T-helper 2 cell treated with Interferon-gamma antibody and Interleukin-4, amounts not matched to agents 5 μg/mL and 100 μg/mL, for 36 hours (primary cell): ENCODE measurements at places on chromosomes 6 and 20.

DNA sequence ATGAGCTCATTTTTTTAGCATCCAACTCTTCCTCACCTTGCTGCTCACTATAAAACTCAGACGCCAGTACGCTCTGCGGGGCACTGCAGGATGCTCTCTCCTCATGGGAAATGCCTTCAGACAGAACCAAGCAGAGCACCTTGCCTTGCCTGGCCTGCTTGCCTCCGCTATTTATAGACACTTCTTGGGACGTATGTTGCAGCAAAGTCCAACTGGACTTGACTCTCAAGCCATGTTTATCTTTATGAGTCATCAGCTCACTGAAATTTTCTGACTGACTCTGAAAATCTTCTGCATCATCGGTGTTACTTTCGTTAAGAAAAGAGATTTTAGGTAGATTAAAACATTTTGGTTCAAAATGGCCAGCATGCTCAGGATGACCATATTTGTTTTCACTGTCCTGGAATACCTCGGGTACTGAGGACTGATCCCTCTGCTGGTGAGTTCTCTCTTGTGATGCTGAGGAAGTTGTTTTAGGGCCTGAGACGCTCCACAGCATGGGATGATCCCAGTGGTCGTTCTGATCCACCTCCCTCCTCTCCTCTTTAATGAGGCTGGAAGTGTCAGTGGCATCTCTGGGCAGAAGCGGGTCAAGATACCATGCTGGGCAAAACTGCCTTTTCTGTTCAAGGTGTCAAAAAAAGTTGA, 204.5 kb downstream of the KIF16B start:
- no peak overlapping the region for H3K27ac ChIP-seq
- H3K4me3 ChIP-seq = no peak overlapping the region
- H3K36me3 ChIP-seq = peaks cover 4% of the 10 kb centered on the region
- H3K4me1 ChIP-seq = no peaks in the 10 kb centered on the region
- no peak for DNase-seq
- H3K27me3 ChIP-seq = no peaks in the 10 kb centered on the region

GRCh38 chr20:61683721-61684120, 382.0 kb downstream of the TAF4 start:
- DNase-seq = no peak
- no peaks in the 10 kb centered on the region for H3K27me3 ChIP-seq
- H3K4me1 ChIP-seq = no peaks in the 10 kb centered on the region
- no peak overlapping the region for H3K4me3 ChIP-seq
- H3K36me3 ChIP-seq = no peaks in the 10 kb centered on the region

GRCh38 chr6:156131221-156131903, 645.8 kb upstream of the ARID1B start:
- H3K27ac ChIP-seq = no peak overlapping the region
- H3K27me3 ChIP-seq = no peaks in the 10 kb centered on the region
- DNase-seq = no peak
- no peak overlapping the region for H3K4me3 ChIP-seq

DNA sequence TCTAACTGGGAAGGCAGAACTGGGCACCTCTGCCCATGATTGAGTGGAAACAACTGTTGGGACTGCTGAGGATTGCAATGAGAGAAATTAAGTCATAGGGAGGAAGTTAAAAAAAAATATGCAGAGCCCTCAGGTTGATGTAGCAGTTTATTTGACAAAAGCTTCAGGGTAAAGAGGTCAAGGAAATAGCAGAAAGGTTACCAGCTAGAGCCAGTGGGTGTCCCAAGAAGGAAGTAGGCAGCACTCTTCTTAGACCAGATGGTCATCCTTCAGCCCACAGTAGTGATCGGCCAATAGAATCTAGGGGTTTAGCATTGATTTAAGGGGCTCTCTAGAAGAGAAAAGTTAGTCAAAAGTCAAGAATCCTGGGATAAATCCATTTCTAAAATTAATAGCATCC, 21.7 kb upstream of the WFDC10A start:
- H3K27me3 ChIP-seq = peaks cover 6% of the 10 kb centered on the region
- H3K27ac ChIP-seq = no peak overlapping the region
- no peaks in the 10 kb centered on the region for H3K36me3 ChIP-seq
- H3K4me3 ChIP-seq = no peak overlapping the region

DNA sequence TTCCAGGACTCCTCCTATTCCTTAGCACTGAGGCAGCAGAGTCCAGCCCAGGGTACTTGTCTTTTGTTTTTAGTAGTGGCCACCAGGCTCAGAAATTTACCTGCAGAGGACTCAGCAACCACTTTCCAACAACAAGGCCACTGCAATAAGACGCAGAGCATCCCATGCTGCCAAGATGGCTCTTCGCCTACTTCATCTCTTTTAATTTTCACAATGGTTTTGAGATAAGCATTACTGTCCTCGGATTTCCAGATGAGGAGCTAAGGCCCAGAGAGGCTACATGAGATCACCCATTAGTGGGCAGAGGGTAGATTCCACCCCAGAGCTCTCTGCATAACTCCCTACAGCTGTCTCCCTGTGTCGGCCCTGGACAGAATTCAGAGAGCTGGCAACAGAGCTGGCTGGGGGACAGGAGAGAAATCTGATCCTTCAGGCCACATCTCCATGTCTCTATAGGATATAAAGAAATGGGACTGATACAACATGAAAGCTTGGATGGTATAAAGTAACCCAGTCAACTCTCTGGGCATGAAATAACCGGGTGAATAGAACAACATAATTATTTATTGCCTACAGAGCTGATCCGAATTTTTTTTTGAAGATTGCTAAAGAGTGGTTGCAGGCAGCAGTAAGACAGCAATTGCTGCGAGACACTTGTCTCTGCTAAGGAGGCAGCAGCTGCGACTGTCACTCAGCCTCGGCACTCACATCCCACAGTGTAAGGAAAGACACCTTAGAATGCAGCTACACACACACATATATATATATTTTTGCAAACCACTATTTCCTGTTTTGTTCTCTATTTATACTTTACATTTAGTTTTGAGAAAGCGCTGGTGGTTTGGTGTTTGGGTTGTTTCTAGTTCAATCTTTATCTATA, 37.2 kb downstream of the SCML4 start:
- H3K27me3 ChIP-seq = peaks cover 17% of the 10 kb centered on the region
- DNase-seq = peak; percentile 17
- H3K27ac ChIP-seq = peak overlapping the region; percentile 76
- H3K36me3 ChIP-seq = no peaks in the 10 kb centered on the region
- peaks cover 44% of the 10 kb centered on the region for H3K4me1 ChIP-seq

DNA sequence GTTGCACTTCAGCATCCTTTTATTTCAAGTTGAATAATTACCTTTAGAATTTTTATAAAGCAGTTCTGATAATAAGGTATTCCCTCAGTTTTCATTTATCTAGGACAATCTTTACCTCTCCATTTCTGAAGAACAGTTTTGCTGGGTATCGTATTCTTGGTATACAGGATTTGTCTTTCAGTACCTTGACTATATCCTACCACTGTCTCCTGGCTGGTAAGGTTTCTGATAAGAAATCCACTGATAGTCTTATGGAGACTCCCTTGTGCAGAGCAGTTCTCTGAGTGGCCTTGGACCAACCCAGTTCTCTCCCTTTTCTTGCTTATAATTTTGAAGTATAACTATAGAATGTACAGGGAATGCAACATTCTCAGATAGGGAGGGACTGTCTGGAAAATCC, 51.3 kb upstream of the SAMD3 start:
- H3K4me3 ChIP-seq = no peak overlapping the region
- peaks cover 19% of the 10 kb centered on the region for H3K36me3 ChIP-seq
- H3K4me1 ChIP-seq = peaks cover 2% of the 10 kb centered on the region

- no peak for DNase-seq
- peaks cover 3% of the 10 kb centered on the region for H3K36me3 ChIP-seq
- peaks cover 4% of the 10 kb centered on the region for H3K27me3 ChIP-seq
- H3K27ac ChIP-seq = no peak overlapping the region
- H3K4me1 ChIP-seq = peaks cover 39% of the 10 kb centered on the region
Measured at GRCh38 chr20:57437672-57438330, 46.6 kb downstream of the RBM38 start.

- no peaks in the 10 kb centered on the region for H3K36me3 ChIP-seq
- no peak overlapping the region for H3K27ac ChIP-seq
- H3K4me1 ChIP-seq = peaks cover 3% of the 10 kb centered on the region
- H3K27me3 ChIP-seq = peaks cover 31% of the 10 kb centered on the region
- H3K4me3 ChIP-seq = no peak overlapping the region
Measured at GRCh38 chr6:100105919-100106529, 112.0 kb upstream of the MCHR2 start.

GRCh38 chr6:34102099-34102656, 43.7 kb downstream of the GRM4 start:
- no peak overlapping the region for H3K4me3 ChIP-seq
- no peak for DNase-seq
- H3K4me1 ChIP-seq = no peaks in the 10 kb centered on the region
- no peaks in the 10 kb centered on the region for H3K36me3 ChIP-seq
- H3K27ac ChIP-seq = no peak overlapping the region
- H3K27me3 ChIP-seq = no peaks in the 10 kb centered on the region

DNA sequence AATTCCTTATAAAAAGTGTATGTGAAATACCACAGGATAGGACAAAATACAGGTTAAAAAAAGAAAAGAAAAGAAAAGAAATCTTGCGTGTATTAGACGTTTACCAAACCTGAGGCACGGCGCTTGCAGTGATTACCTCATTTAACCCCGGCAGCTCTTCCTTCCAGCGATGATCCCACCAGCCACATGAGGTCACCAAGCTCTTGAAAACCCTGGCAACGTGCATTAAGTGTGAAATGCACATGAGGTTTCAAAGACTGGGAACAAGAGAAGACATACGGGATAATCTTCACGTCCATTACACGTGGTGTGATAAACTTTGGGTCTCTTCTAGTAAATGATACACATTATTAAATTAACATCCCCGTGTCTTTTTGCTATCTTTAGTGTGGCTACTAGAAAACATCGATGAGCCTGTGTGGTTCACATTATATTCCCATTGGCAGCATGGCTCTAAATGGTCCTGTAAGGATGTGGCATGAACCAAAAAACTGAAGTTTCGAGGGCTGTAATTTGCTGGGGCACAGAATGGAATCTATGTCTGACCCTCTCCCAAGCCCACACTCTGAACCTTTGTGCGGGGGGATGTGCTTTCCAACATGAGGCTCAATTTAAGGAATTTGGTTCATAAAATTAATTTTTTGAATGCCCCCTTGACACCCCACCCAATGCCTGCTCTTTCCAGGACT, 59.2 kb upstream of the THBS2 start:
- H3K27ac ChIP-seq = no peak overlapping the region
- no peak for DNase-seq
- no peaks in the 10 kb centered on the region for H3K27me3 ChIP-seq
- H3K4me1 ChIP-seq = no peaks in the 10 kb centered on the region
- H3K4me3 ChIP-seq = no peak overlapping the region

DNA sequence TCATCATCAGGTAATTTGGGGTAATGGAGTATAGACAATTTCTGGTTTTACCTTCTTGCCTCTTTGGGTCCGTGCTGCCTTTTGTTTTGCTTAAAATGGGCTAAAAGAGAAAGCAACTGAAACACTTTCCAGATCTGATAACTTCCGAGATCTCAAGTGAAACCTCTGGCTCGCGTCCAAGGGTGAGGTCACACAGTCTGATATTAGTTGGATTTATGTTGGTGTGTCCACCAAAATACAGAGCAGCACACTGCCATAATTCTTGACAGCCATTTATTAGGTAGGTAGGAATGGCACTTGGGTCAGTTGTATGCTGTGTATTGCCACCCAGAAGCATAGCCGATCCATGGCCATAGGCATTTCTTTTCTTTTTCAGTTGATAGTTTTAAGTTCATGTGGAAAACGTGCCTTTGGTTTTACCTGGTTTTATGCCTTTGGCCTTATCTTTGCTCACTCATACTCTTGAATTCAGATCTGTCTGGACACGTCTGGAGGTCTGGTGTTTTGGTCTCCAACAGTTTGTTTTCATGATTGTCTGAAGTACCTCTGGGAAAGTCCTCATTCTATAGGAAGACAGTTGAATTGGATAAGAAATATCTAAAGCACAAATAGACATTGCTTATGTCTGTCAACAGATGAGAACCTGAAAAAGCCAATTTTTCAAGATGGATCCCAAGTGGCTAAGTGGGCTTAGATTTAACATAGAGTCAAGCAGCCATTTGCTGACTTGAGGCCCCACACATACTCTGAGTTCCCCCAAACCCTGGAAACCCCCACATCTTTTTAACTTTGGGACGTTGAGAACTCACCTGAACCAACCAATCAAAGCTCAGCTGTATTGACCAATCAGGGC, 320.8 kb downstream of the SOX4 start:
- peak overlapping the region; percentile 58 for H3K4me3 ChIP-seq
- peak; percentile 44 for DNase-seq
- peak overlapping the region; percentile 68 for H3K27ac ChIP-seq
- no peaks in the 10 kb centered on the region for H3K36me3 ChIP-seq
- peaks cover 2% of the 10 kb centered on the region for H3K27me3 ChIP-seq

GRCh38 chr6:104226790-104227446, 632.8 kb downstream of the HACE1 start:
- H3K36me3 ChIP-seq = no peaks in the 10 kb centered on the region
- no peaks in the 10 kb centered on the region for H3K27me3 ChIP-seq
- no peak for DNase-seq
- H3K27ac ChIP-seq = no peak overlapping the region
- H3K4me3 ChIP-seq = no peak overlapping the region

- no peak overlapping the region for H3K27ac ChIP-seq
- H3K4me1 ChIP-seq = peaks cover 50% of the 10 kb centered on the region
- H3K4me3 ChIP-seq = no peak overlapping the region
- no peak for DNase-seq
Measured at GRCh38 chr20:4067600-4068261, 52.4 kb upstream of the RNF24 start.

DNA sequence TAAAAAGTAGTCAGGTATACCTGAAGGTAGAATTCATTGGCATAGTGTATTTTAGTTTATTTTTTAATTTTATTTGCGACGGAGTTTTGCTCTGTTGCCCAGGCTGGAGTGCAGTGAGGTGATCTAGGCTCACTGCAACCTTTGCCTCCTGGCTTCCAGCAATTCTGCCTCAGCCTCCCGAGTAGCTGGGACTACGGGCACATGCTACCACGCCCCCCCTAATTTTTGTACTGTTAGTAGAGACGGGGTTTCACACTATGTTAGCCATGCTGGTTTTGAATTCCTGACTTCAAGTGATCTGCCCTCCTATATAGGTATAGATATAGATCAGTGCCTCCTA, 102.8 kb upstream of the PRSS16 start:
- peaks cover 27% of the 10 kb centered on the region for H3K4me1 ChIP-seq
- no peak overlapping the region for H3K4me3 ChIP-seq
- H3K27ac ChIP-seq = peak overlapping the region; percentile 74
- H3K36me3 ChIP-seq = peaks cover 15% of the 10 kb centered on the region
- H3K27me3 ChIP-seq = no peaks in the 10 kb centered on the region

GRCh38 chr6:17665132-17665531, 41.6 kb downstream of the NUP153 start:
- H3K27ac ChIP-seq = no peak overlapping the region
- peaks cover 31% of the 10 kb centered on the region for H3K4me1 ChIP-seq
- DNase-seq = no peak
- H3K36me3 ChIP-seq = peaks cover 67% of the 10 kb centered on the region

- H3K4me3 ChIP-seq = no peak overlapping the region
- no peaks in the 10 kb centered on the region for H3K4me1 ChIP-seq
- H3K36me3 ChIP-seq = no peaks in the 10 kb centered on the region
Measured at GRCh38 chr20:57167971-57168701, 98.3 kb downstream of the BMP7 start.

DNA sequence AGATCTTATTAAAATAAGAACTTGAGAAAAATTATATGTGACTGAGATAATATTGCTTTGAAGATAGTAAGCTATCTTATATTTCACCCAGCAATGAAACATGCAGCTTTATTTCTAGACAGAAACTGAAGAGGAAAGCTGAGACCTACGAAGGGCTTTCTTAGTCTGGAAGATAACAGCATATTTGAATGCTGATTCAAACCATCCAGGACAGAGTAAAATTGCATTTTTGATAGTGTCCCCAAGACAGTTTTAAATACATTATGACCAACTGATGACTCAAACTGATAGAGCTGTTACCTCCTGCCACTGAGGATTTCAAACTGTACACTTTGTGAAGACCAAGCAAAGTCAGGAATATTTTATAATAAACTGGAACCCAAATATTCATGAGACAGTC, 409.6 kb downstream of the GRIK2 start:
- no peaks in the 10 kb centered on the region for H3K4me1 ChIP-seq
- H3K27ac ChIP-seq = no peak overlapping the region
- no peaks in the 10 kb centered on the region for H3K27me3 ChIP-seq
- H3K36me3 ChIP-seq = no peaks in the 10 kb centered on the region
